Tracheal epithelial cell (primary cell): ENCODE measurements at places on chromosomes 4 and X. TPM values are rescaled to one million over a fixed set of nuclear protein-coding genes. Genes with fewer than 3 reads are reported as not detected.

Gene LRIT3
- total RNA-seq, result 0.21 TPM in 1 of 2 replicates, not detected in the other

Gene REELD1
- not detected in 2 replicates for total RNA-seq

Gene HPGD
- total RNA-seq, result 1.9 and 4.3 TPM in 2 replicates

Gene FGG
- total RNA-seq, result 0.21 TPM in 1 of 2 replicates, not detected in the other

Gene RNF212
- under 0.01 and 0.64 TPM in 2 replicates for total RNA-seq

Gene NR3C2
- total RNA-seq, result 0.64 and 6.0 TPM in 2 replicates

Gene EDNRA
- total RNA-seq, result 2.7 and 7.5 TPM in 2 replicates

Gene BMX
- under 0.01 and 0.64 TPM in 2 replicates for total RNA-seq

Gene MND1
- total RNA-seq, result 1.9 and 4.0 TPM in 2 replicates

Gene MAGEA2B
- total RNA-seq, result not detected in 2 replicates

Gene CXCL9
- not detected in 2 replicates for total RNA-seq

Gene DMRTC1B
- total RNA-seq, result not detected in 2 replicates

Gene TMPRSS11F
- 0.85 and 2.7 TPM in 2 replicates for total RNA-seq

Gene QRFPR
- 0.24 TPM in 1 of 2 replicates, not detected in the other for total RNA-seq

Gene ARHGEF6
- 0.64 and 0.72 TPM in 2 replicates for total RNA-seq

Gene PWWP3B
- under 0.01 and 0.24 TPM in 2 replicates for total RNA-seq

Gene STOX2
- 3.4 and 4.5 TPM in 2 replicates for total RNA-seq

Gene DCAF12L1
- 2.2 TPM in 1 of 2 replicates, not detected in the other for total RNA-seq

Gene ERVMER34-1
- total RNA-seq, result 2.9 and 7.0 TPM in 2 replicates

Gene NKX6-1
- total RNA-seq, result not detected in 2 replicates

Gene ODAPH
- total RNA-seq, result 0.96 TPM in 1 of 2 replicates, not detected in the other

Gene CFAP99
- not detected in 2 replicates for total RNA-seq
